ENCODE measurements at places on chromosomes 16 and 17.
A peak's percentile ranks its signal among the peaks of the same experiment; 100 is the strongest.

DNA sequence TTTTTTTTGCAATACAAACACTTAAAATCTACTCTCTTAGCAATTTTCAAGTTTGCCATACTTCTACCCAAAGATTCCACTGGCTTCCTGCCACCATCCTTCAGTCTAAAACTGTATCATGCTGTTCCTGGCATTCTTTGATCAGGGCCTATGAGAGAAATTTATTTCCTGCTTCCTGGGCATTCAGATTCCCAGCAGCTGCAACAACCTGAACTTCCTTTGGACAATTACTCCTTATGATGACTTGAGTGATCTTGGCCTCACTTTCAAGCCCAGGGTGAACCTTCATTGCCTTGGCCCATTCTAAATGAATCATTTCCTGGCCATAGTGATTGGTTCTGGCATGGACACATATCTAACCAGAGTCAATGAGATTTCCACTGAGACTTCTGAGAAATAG is 18.0 kb upstream of the MON1B start:
- DNase-seq = no peak

DNA sequence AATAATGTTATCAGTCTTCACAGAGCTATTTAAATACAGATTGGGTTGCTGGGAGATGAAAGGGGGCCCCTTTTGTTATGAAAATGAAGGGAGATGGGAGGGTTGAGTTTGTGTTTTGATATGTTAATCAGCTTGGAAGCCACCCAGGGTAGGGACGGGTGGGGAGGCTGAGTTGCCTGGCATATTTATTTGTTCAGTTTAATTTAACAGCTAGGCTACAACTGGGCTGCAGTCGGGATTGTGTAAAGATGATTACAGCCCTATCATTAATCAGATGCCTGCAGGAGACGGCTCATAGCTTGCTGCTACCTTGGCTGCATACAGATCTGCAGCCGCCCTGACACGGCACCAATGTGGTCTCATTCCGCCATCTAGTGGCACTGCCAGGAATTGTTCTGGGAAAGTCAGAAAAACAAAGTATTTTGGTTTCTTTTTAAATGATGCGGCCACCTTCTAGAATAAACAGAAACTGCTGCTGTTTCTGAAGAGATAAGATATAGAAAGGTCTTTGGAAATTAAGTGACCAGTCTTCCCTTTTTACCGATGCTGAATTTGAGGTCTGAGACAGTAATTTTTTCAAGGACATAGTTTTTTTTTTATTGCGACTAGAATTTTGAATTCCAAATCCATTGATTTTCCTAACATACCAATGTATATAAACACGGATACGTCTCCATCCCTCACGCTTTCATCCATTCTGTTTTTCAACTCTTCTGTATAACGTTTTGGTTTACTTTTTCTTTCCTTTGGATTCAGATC is 458.0 kb upstream of the ASIC2 start:
- peak; percentile 57 for DNase-seq

DNA sequence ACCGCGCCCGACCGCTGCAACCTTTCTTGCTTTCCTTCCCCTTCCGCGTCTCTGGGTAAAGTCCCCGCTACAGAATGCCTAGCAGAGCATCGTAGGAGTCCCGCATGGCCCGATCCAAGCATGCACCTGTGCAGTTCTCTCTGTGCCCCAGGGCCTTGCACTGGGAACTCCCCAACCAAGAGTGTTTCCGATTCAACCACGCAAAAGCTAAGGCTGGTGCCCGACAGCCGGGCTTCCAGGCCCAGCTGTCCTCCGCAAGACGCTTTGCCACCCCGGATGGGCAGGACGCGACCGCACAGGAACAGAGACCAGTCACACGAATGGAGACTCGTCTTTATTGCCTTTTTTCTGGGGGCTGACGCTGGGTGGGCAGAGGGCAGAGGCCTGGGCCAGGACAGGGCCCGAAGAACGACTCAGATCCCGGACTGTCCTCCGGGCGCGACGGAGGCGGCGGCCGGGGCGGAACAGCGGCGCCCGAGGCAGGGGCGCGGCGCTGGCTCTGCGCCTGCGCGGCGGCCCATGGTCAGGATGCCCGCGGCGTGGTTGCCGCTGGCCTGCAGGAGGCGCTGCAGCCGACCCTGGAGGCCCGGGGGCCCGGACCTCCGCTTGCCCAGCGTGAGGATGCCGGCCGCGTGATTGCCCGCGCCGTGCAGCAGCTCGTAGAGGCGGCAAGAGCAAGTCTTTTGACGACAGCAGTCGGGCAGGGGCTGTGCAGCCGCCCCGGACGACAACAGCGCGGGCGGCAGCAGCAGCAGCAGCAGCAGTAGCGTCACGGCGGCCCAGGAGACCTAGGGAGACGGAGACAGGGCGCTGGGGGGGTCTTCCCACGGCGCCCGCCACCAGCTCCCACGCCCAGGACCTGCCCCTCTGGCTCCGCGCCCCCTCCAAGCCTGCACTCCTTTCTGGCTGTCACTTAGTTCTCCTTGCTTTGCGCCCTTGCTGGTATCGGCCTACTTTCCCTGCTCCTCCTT is 1.2 kb downstream of the HCRT start:
- DNase-seq = peak; percentile 96

DNA sequence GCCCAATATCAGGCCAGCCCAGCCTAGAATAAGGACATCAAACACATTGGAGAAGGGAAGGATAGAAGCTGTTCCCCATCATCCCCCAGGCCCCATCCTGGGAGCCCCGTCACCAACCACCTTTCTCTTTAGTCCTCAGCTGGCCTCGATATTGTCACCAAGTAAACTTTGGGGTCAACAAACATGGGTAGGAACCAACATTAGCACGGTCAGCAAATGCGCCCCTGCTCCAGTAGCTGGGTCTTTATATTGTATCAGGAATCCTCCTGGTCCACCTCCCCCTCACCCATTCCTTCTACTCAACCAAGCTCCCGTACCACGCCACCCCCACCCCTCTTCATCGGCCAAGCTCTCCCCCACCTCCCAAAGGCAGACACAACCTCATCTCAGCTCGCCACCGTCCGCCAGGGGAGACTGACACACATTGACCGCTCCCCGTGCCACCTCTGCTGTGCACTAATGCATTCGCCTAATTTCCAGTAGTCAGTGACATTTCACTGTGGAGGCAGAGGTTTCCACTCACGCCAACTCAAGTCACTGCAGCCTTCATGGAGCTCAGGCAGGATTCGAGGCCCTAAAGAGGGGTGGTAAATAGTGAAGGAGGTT is 20.7 kb upstream of the CBX2 start:
- DNase-seq = no peak

DNA sequence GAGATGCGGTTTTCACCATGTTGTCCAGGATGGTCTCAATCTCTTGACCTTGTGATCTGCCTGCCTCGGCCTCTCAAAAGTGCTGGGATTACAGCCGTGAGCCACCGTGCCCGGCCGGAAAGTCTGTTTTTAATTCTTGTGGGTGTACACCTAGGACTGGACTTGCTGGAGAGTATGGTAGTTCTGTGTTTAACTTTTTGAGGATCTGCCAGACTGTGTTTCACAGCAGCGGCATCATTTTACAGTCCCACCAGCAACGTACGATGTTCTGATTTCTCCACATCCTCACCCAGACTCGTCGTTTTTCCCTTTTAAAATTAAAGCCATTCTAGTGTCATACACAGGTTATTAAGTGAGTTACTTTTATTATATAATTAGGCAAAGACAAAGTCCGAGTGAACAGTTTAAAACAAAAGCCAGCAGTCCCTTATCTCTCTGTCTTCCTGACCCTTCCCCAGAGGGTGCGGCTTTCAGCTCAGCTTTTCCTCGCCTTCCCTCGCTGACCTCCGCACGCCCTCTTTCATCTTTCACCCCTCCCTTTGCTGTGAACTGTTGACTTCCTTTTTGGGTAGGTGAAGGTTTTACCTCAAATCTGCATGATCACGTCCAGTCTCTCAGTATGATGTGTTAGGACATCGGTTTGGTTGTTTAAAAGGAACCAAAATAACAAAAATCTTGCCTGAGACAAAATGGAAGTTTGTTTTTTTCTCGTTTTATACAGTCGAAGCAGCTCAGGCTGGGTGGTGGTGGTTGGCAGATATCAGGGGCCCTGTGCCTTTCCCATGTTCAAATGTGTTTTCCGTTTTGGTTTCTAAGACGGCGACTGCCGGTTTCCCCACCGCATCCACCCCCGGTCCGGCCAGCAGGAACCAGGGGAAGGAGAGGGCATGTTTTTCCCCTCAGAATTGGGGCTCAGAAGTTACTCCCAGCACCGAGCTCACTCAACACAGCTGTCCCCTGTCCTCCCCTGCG is 18.0 kb downstream of the FAM234A start:
- peak; percentile 82 for DNase-seq

Data from GM13976 (cell line).